Left hindlimb (tissue), 1 donor: ENCODE measurements at places on chromosomes 7 and 10.
A peak's percentile ranks its signal among the peaks of the same experiment; 100 is the strongest.

GRCh38 chr7:35257251-35258124 lies 3.6 kb upstream of the TBX20 start:
- no peak for DNase-seq

- no peak for DNase-seq
Measured at GRCh38 chr10:116974456-116975005, 30.5 kb downstream of the SHTN1 start.

DNA sequence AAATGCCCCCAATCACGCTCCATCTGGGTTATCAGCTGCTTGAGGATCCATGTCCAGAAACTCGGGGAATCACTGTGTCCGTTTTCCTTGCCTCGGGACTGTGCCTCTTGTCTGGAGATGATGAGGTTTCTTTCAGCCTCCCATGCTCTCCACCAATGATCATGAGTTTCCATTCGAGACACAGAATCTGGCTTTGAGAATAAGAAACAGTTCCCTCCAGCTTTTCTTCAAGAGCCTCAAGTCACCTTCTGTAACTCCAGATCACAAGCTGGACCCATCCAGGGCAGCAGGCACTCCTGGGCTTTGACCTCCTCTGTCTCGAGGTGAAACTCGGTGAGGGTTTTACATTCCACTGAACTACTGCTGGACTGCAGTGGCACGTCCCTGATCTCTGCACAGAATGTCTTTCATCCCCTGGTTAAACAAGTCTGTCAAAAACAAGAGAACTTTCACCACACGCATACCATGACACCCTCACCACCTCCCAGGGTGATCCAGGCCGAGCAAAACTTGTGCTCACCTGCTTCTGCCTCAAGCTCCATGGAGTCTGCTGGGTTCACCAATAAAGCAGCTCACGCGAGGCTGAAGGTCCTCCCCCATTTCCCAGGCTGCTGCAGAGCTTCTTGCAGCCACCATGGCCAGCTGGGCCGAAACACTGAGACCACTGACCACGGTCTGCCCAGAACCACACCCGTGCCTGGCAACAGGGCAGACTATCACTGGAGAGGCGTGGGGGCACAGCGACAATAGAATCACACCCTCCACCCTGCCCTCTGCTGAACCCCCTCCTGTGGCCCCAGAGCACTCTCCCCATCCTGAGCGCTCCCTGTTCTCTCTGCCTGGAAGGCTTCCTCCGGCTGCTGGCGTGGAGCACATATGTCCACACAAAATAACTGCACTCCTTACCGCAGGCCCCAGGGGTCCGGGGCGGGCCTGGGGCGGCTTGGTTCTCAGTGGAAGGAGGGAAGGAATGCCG lies 25.1 kb downstream of the MAT1A start:
- no peak for DNase-seq

- DNase-seq = no peak
Measured at GRCh38 chr10:68606918-68607317, 46.8 kb downstream of the TET1 start.

DNA sequence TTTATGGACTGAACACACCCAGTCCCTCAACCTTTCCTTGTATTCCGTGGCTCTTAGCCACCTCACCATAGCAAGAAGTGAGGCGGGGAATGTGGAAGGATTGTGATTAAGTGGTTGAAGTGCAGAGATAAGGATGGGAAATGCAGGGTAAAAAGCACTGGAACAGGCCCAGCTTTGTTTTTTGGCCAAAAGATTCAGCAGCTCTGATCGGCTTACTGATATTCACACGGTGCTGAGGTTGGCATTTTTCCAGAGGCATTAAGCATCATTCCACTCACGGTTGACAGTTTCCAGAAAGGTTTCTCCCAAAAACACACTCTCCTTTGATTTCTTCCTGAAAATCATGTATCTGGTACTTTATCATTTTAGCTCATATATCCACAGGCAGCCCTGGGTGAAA lies 544.2 kb downstream of the CNTNAP2 start:
- no peak for DNase-seq

DNA sequence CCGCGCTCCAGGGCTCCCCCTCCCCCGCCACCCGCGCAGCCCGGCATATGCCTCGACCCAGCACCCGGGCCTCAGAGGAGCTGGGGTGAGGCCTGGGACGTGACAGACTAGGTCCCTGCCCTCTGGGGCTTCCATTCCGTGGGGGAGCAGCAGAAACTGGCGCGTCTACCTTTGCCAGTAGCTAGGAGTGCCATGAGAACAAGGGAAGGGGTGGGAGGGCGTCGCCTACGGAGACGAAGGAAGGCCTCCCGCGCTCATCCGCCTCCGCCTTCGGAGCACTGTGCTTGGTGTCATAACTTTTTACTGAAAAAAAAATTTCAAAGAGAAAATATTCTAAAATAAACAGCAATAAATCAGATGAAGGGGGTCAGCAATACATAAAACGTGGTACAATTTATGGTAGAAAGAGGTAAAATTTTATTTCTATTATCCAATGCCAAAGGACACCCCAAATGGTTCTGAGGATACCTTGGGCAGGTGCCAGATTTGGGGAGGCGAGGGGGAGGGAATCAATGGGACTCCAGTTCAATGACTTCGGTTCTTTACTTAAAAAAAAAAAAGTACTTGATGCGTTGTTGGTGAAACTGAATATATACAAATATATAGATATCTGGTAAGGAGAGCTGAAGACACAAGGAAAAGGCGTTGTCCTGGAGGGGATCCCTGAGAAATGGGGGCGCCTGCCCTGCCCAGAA lies 35.1 kb upstream of the GRID1 start:
- no peak for DNase-seq

GRCh38 chr10:59934701-59935100 lies 28.3 kb upstream of the CCDC6 start:
- DNase-seq = no peak

GRCh38 chr7:92714280-92714679 lies 122.1 kb downstream of the CDK6 start:
- DNase-seq = no peak

DNA sequence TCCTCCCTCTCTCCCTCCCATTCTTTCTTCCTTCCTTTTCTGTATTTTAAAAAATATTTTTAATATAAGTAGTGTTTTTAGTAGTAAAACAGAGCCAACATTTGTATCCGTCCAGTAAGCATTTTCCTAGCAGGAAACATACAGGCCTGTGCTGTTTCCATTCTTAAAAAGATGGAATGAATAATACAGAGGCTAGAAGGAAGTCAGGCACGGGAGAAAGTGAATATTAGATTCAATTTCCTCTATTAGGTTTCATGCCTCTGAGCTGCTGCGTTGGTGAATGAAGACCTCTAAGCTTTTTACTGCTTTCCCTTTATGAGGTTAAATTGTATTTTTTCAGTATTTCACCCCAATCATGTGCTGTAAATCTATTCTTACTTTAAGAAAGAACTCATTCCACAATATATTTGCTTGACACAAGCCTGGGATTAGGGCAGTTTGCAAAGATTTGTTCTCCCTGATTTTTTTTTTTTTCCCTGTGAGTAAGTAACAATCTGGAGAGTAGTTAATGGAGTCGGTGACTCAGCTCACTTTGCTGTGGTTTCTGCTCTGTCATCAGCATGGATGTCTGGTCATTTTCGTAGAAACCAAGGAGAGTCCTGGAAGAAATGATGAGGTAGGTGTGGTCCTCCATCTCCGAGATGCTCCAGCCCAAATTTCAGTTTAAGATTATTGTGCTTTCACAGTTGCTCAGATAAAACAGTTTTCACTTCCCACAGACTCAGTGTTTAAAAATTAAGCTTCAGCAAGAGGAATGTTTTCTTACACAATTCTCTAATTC lies 76.1 kb upstream of the PITRM1 start:
- DNase-seq = no peak

DNA sequence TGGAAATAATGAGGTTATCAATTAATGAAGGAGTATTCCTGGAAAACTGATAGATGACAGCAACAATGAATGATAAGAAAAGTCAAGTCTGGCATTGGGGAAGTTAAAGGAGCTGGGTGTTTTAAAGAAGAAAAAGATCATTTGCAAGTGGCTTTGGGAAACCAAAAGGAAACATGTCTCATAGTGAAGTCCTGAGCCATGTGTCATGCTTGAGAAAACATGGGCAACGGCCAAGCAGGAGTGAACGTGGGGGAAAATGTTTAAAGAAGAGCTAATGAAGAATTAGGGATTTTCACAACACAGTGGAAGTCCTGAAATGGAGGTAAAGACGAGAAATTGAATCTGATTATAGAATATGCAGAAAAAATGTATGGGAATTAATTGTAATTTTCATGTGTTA lies 1383.2 kb upstream of the CELF2 start:
- no peak for DNase-seq

- no peak for DNase-seq
Measured at GRCh38 chr7:158454631-158455030, 133.0 kb downstream of the PTPRN2 start.

GRCh38 chr10:107800061-107800460 lies 635.6 kb upstream of the SORCS1 start:
- DNase-seq = no peak

- DNase-seq = no peak
Measured at GRCh38 chr10:118968482-118968881, 61.0 kb upstream of the NANOS1 start.

DNA sequence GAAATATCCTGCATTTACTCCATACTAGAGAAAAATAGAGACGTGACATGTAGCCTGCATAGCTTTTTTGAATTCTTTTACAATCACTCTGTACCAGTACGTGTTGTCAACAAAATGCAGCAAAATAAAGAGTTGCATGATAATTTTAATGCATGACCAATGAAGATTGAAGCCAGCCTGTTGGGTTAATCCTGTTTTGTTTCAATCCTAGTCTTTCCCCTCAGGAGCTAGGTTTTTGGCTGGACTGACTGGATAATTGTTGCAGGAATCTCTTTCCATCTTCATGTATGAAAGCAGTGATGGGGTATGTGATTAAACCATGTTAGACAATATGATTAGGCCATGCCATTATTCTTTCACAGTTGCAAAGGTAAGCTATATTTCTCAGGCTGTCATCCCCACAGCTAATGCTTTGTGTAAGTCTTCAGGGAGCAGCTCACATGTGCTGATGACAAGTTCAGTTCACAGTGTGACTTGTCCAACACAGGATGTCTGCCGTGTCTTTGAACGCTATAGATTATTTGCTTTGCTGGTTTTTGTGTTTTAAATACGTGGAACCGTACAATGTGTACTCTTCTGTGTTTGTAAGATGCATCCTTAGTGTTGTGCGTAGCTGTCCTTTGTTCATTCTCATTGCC lies 24.4 kb downstream of the PAPSS2 start:
- no peak for DNase-seq

DNA sequence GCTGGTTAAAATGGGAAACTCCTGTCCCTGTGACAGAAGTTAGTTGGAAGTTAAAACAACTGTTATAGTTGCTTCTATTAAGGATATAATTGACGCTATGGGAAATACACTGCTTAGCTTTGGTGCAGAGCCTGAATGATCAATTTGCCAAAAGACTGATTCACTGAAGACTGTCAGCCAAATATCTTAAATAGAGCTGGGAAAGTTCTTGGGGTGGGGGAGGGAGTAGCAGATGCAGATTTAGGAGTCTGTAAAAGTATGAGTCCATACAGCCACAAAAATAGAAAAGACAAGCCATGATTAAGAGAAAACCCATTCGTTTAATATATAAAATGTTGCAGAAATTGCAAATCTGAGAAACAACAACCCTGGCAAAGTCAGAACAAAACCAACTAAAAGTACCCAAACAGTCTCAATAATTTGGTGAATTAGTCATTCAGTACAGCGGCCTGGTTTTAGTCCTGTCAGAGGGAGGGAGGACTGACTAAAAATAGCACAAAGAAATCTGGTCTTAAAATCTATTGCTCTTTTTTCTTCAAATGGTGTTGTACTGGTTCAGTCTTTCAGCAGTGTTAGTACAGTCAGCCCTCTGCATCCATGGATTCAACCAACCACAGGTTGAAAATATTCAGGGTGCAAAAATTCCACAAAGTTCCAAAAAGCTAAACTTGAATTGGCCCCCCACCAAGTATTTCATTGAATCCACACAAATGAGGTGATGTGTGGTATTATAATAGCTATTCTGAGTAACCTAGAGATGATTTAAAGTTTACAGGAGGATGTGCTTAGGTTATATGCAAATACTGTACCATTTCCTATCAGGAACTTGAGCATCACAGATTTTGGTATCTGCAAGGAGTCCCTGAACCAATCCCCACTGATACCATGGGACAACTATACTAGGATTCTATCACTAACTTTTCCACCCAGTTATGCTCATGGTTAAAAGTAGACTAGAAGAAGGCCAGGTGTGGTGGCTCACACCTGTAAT lies 30.0 kb downstream of the STK17A start:
- no peak for DNase-seq

GRCh38 chr10:51389415-51390321 lies 309.7 kb downstream of the CSTF2T start:
- DNase-seq = peak; percentile 45

GRCh38 chr10:121112579-121113384 lies 261.6 kb downstream of the WDR11 start:
- no peak for DNase-seq

DNA sequence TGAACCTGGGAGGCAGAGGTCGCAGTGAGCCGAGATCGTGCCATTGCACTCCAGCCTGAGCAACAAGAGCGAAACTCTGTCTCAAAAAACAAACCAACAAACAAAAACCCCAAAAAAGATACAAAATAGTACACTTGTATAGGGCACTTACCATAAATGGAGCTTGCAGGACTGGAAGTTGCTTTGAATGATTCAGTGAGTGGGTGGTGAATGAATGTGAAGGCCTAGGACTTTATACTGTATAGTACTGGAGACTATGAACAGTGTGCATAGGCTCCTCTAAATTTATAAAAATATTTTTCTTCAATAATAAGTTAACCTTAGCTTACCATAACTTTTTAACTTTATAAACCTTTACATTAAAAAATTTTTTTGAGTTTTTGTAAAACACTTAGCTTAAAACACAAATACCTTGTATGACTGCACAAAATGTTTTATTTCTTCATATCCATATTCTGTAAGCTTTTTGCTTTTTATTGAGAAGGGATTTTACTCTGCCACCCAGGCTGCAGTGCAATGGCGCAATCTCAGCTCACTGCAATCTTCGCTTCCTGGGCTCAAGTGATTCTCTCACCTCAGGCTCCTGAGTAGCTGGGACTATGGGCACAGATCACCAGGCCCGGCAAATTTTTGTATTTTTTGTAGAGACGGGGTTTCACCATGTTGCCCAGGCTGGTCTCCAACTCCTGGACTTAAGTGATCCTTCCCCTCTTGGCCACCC lies 6.9 kb upstream of the H2AZ2 start:
- DNase-seq = no peak

GRCh38 chr7:131021460-131021859 lies 287.5 kb upstream of the KLF14 start:
- DNase-seq = no peak

- no peak for DNase-seq
Measured at GRCh38 chr10:67780759-67781538, 57.0 kb downstream of the DNAJC12 start.

DNA sequence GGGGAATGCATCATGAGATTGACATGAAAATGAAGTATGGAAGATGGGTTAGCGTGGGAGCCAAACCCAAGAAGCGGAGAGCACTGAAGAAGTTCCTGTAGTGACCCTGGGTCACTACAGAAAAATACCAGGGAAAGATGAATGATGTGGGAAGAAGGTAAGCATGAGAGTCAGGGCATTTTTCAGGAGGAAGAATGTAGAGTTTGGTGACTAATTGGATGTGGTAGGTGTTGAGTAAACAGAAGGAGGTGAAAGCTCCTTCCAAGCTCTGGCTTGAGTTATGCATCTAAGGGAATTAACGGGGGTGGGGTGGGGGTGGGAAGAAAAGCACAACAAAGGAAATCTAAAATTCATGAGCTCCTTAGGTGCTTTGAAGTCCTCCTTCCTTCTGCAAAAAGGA lies 238.1 kb upstream of the AOAH start:
- DNase-seq = no peak
